ENCODE measurements at places on chromosomes 11 and 22. TPM values are rescaled to one million over a fixed set of nuclear protein-coding genes. Genes with fewer than 3 reads are reported as not detected.

The PKDREJ gene
- total RNA-seq: 0.18 TPM

The VWCE gene
- total RNA-seq: 3.6 TPM

The MFRP gene
- not detected for total RNA-seq

The PRODH gene
- 23.5 TPM for total RNA-seq

The NLRP14 gene
- 0.53 TPM for total RNA-seq

The RAB38 gene
- 3.2 TPM for total RNA-seq

The ZBTB16 gene
- 22.7 TPM for total RNA-seq

The MAPK11 gene
- 20.4 TPM for total RNA-seq

The OMP gene
- 2.8 TPM for total RNA-seq

The KRTAP5-9 gene
- 0.40 TPM for total RNA-seq

DNA sequence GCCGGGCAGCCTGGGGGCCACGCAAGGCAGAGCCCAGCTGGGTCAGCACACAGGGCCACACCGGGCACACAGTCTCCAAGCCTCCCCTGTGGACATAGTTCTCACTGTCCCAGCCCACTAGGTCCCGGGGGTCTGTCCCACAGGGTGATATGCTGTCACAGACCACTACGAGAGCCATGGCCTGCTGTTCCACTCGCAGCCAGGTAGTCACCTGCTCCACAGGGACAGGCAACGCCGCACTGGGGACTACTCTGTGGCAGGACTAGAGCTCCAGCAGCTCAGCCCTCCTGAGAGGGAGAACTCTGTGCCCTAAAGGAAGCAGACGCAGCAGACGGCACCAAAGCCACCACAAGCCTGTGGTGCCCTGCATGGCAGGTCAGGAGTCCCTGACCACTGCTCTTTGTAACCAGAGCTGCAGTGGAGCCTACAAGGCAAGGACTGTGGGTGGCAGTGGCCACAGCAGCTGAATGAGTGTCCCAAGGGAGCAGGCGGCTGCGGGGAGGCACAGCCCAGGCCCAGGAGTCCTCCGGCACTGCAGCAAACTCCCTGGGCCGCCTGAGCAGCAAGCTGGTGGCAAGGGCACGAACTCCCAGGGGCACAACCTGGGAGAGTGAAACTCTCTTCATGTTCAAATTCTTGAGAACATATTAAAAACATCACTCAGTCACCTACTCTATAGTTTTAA, 171.2 kb upstream of the GRK3 start:
- no peak for DNase-seq

DNA sequence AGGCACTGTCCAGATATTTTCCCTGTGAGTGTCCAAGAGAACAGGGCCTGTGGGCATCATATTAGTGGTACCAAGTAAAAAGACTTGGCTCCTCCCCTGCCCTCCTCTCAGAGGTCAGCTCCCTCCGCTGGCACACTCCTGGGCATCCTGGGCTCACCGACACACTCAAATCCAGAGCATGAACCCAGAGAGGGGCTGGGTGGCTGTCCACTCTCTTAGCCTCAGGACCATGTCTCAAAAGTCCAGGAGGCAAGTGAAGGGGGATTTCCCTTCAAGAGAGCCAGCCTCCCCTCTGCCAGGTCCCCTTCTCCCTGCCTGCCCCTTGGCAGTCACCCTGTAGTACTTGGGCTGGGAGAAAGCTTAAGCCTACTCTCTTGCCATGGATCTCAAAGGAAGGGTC, 10.3 kb downstream of the BCL9L start:
- no peak for DNase-seq

- peak; percentile 81 for DNase-seq
Measured at GRCh38 chr22:41217553-41218157, 12.5 kb downstream of the L3MBTL2 start.

DNA sequence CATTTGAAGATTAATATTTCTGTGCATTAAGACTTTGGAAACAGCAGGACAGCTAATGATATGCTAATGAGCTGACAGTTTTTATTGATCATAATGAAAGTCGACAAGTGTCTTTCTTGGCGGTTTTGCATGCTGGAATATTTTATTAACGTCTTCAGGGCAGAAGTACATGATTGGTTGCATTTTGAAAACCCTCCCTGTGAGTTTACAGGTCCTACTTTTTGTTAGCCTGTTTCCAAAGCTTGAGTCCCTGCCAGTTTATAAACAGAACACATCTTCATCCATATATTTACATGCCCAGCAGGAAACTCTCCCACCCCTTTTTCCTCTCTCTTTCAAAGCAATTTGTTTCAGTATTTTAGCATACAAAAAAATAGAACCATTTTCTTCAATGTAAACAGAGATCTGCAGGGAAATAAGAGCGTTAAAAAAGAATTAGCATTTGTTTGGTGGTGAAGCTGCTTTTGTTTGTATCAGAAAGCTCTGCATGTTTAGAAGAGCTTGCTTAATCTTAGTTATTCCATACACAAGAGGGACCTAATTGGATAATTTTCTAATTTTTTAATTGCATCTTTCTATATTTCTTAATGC, 243.6 kb downstream of the NELL1 start:
- DNase-seq: no peak

DNA sequence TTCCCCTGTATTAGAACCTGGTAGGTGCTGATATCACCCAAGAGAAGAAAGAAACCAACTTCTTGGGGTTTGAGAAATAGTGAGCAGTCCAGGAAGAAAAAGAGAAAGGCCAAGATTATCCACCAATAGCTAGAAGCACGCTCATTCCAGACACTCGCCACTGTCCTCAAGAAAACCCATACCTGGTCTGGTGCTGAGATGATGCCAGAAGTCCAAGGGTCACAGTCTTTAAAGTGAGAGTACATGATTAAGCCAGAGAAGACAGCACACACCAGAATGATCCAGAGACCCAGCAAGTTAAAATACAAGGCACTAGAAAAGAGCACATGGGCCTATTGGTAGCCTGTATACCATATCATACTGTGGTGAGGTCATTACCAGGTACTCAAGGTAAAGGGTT, 23.6 kb downstream of the SLC5A12 start:
- DNase-seq: no peak

GRCh38 chr11:77267962-77268361, 33.5 kb downstream of the GDPD4 start:
- no peak for DNase-seq

GRCh38 chr11:87215236-87215635, 177.5 kb downstream of the TMEM135 start:
- no peak for DNase-seq

GRCh38 chr11:8715501-8715900, 32.9 kb downstream of the RPL27A start:
- no peak for DNase-seq

DNA sequence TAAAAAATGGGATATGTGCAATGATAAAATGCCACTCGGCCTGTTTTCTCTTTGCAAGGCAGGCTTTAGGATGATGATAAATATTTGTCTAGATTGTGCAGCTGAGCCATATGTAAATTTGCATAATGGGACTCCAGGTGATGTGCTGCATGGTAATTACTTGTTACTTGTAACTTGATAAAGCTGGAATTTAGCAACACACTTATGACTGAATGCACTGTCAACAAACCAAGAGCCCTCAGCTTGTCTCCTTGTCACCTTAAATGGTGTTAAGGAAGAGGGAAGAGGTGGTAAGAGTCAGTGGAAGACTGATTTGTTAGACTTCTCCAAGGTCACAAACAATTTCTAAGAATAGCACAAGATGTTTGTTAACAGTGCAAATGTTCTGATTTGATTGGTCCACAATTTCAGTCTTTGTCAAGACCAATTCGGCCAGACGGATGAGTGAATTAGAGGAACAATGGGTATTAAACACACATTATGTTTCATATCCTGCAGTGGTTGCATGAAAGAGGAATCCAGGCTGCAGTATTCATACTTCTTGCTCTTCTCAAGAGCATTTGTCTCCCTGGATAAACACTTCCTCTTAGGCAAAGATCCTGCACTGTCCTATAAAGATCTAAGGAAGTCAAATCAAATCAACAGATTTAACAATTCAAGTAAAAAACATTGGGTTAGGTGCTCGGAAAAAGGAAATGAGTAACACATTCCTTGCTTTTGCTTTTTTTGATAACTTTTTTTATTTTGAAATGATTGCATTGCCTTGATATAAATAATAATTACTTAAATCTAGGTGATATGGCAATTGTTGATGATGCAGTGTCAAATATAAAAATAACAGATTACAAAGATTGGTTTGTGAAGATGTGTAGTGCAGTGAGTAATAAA, 448.3 kb upstream of the DDI1 start:
- DNase-seq: no peak

DNA sequence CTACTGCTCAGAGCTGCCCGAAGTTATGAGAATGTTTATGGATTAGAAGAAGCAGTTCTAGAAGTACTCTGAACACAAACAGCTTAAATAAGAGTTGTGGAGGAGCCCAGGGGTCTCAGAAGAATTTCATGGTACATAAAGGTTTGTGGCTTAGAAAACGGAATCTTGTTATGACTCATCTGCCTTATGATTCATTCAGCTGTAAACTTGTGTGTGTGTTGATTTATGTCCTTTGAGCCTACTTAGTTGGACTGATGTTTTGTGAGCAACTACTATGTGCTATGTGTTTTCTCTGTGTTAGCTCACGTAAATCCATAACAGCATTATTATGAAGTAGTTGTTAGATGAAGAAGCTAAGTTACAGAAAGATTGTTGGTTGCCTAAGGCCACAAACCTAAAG, 203.7 kb downstream of the PGR start:
- DNase-seq: no peak

GRCh38 chr11:61706452-61707400, 26.5 kb downstream of the DAGLA start:
- DNase-seq: no peak

DNA sequence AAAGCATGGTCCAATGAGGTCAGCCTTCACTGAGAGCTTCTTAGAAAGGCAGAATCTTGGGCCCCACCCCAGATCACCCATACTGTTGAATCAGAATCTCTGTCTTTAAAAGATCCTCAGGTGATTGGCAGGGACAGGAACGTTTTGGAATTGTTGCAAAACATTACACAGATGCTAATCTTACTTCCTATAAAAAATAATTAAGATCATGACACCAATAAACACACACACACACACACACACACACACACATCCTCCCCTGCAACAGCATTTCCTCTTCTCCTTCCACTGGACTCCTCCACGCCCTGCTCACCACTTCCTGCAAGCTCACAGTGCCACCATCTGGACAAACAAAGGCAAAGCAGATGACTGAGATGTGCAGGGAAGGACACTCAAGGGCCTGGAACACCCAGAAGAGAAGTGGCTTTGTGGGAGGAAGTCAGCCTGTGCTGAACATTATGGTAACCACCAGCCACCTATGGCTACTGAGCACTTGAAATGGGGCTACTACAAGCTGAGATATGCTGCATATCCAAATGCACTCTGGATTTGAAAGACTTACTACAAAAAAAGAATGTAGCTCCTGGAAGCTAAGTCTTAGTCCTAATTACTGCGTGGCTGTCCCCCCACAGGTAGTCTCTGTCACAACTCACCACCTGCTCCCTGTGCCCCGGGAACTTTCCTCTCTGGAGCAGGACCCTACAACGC, 65.6 kb downstream of the BTG4 start:
- DNase-seq: peak; percentile 78

- peak; percentile 69 for DNase-seq
Measured at GRCh38 chr11:18721561-18722292, 4.3 kb downstream of the IGSF22 start.

GRCh38 chr11:105265845-105266244, 126.3 kb upstream of the CARD18 start:
- DNase-seq: no peak

DNA sequence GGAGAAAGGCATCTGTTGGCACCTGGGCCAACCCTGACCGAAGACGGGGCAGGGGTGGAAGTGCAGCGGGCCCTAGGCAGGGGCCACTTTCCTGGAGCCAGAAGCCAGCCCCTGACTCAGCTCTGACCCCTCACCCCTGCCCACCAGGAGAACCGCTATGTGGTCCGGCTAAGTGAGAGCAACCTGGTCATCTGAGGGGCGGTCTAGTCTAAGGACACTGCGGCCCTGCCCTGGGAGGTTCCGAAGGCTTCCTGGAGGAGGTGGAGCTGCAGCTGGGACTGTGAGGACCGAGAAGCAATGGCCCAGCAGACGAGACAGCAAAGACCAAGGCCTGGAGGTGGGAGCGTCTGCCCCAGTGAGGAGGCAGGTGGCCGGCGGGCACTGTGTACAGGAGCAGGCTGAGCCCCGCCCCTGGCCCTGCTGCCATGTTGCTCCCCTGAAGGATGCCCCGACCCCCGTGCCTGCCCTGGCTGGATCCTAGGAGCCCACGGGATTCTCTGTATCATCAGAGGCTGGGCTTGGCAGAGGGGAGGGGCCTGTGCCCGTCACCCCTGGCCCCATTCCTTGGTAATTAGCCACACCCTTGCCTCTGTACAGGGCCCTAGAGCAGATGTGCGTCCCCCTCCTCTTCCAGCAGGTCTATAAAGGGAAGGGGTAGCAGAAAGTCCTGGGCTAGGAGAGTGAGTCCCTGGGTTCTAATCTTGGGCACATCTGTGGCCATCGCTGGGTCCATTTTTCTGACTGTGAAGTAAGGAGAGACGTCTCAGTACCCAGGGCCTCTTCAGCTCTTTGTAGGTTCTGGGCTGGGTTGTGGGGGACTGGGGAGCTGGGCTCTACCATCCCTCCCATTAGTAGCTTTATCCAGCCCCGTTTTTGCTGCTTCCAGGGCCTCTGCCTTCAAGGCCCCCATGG, 19.4 kb downstream of the RELT start:
- no peak for DNase-seq

- DNase-seq: no peak
Measured at GRCh38 chr22:48440673-48441552, 1386.8 kb downstream of the BRD1 start.

DNA sequence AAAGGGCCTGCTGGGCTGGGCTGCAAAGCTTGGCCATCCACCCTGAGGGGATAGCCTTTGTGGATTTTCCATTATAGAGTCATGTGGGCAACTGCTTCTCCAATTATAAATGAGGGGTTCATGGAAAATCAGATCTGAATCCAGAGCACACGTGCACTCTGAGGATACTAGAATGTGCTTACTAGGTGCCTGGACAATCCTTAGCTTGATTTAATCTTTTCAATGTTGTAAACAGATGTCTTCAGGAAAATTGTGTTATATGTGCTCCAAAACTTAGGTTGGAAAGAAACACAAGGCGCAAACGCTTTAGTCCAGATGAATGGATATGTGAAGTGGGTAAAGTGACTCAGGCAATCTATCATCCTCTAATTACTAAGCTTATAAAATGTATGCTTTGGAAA, 92.0 kb downstream of the SLC17A6 start:
- no peak for DNase-seq

- DNase-seq: no peak
Measured at GRCh38 chr22:35220221-35220620, 37.1 kb upstream of the HMGXB4 start.

- no peak for DNase-seq
Measured at GRCh38 chr11:70364745-70365543, 33.4 kb upstream of the CTTN start.

All from sciatic nerve (tissue), 2 donors.